Fibroblast of the conjunctiva (primary cell): ENCODE measurements at places on chromosomes 7 and 10.

DNA sequence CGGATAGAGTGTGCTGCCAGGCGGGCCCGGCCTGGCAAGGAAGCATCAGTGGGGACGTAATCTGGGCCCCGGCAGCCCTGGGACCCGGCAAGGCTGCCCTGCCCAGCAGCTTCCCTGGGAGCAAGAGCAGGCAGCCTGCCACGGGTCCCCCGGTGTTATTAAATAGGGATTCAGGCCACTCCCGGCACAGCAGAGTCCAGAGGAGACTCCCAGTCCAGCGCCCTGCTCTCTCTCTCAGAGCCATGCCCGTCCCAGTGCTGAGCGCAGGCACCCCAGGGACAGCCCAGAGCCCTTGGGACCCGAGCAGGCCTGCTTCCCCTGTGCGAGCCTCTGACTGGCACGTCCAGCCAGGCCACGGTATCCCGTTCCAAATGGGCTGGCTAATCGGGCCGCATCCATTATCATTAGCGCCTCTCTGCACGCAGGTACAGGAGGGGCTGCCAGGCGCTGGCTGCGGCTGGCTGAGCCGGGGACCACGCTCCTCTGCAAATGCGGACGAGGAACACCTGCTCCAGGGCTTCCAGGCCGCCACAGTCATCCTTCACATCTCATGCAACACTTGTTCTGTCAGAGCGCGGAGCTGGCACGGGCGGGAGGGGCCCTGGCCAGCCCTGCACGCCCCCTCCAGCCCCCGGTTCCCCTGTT, 344.2 kb upstream of the MKI67 start:
- DNase-seq = no peak

- no peak for DNase-seq
Observed at GRCh38 chr10:72898616-72899015, 5.1 kb downstream of the OIT3 start.

DNA sequence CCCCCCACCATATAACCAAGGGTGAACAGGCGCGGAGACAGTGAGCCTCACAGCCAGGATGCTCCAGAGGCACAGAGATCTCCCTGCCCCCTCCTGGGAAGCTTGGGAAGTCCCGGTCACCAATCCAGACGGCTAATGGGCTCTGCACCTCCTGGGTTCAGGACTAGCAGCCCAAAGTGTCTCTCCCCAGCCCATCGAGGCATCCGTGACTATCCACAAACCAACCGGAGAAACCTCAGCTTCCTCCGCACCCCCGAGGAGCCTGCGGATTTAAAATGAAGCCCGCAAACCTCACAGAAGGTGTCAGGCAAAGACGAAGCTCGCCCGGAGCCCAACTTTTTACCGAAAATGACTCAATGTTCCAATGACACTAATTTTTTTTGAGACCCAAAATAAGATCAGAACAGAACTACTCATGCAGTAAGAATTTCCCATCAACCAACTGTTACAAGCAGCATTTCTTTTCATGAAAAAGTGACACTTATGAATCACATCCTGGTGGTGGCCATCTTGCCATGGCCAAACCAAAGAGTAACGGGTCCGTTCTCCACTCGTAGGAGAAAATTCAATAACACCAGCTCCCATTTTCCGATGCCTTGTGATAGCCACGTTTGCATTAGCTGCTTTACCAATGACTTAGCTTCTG, 6.0 kb downstream of the PDGFA start:
- no peak for DNase-seq

- peak; percentile 76 for DNase-seq
Observed at GRCh38 chr7:69817121-69817520, 218.8 kb downstream of the AUTS2 start.
